ENCODE measurements at places on chromosomes 2 and 18.

DNA sequence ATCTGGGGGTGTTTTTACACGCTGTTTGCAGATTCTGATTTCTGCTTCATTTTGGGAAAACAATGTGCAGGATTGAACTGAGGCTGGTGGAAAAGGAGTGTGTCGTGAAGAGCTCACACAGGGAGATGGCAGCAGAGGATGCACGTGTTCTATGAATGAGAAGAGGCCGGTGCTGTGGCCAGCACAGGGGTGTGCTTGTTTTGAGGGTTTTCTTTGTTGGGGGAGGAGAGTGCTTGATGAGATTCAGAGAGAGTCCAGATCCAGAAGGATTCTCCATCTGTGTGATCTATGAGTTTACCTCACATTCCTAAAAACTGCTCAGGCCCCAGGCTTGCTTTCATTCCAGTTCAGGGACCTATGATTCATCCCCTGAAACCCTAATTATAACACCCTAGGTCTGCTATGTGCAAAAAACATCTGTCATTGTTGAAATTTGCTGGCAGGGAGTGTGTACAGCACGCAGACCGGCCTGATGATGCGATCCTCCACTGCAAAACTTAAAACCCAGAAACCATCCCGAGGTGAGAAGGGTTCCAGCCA, 12.1 kb downstream of the TGFA start:
- no peak for DNase-seq

GRCh38 chr2:73852020-73852419, 23.3 kb downstream of the STAMBP start:
- DNase-seq = no peak

- DNase-seq = no peak
Measured at GRCh38 chr2:18104595-18105224, 226.2 kb downstream of the KCNS3 start.

DNA sequence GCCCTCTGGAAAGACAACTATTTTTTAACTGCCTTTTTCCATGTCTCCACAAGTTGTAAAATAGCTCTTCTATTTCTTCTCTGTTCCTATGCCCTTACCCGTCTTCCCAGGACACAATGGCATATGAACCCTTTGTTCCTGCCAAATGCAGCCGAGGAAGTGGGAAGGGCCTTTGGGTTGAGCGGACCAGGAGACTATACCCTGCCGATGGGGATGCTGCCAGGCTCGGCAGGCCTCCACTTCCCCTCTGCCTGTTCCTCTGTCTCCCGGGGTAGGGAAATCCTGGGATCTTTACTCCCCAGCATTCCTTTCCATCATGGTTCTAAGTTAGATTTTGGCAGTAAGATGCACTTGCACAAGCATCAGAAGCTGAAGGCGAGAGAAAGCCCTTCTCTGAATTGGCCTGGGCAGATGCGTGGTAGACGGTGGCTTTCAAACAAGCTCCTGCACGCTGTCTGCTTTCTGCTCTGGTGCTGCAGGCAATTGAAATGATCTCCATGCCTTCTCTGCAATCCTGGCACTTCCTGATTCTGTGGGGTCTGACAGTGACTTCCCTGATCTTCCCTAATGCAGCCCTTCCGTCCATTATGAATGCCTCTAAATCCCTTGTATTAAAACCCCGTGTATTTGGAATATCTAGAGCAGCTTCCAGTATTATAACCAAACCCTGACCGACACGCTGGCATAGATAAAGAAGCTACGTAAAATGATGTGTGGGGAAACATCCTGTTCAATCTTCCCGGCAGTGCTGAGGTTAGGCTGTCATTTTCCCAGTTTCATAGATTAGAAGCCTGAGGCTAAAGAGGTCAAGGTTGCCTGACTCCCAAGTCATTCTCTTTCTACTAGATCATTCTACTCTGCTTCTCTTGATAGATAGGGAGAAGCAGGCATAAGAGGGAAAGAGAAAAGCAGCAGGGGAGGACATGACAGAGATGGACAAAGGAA, 69.8 kb downstream of the MCFD2 start:
- DNase-seq = no peak

DNA sequence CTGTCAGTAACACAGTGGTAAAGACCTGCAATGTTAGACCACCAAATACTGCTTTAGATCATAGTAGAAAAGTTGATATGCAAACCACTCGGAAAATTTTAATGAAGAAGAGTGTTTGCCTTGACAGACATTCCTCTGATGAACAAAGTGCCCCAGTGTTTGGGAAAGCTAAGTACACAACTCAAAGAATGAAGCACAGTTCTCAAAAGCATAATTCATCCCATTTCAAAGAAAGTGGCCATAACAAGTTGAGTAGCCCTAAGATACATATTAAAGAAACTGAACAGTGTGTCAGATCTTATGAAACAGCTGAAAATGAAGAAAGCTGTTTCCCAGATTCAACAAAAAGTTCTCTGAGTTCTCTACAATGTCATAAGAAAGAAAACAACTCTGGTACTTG, 27.5 kb downstream of the GEN1 start:
- DNase-seq = no peak

GRCh38 chr2:241620419-241620769, 16.6 kb downstream of the THAP4 start:
- DNase-seq = no peak

- no peak for DNase-seq
Measured at GRCh38 chr2:11748018-11748860, 1.8 kb downstream of the LPIN1 start.

- DNase-seq = no peak
Measured at GRCh38 chr18:57542812-57543427, 43.6 kb downstream of the FECH start.

DNA sequence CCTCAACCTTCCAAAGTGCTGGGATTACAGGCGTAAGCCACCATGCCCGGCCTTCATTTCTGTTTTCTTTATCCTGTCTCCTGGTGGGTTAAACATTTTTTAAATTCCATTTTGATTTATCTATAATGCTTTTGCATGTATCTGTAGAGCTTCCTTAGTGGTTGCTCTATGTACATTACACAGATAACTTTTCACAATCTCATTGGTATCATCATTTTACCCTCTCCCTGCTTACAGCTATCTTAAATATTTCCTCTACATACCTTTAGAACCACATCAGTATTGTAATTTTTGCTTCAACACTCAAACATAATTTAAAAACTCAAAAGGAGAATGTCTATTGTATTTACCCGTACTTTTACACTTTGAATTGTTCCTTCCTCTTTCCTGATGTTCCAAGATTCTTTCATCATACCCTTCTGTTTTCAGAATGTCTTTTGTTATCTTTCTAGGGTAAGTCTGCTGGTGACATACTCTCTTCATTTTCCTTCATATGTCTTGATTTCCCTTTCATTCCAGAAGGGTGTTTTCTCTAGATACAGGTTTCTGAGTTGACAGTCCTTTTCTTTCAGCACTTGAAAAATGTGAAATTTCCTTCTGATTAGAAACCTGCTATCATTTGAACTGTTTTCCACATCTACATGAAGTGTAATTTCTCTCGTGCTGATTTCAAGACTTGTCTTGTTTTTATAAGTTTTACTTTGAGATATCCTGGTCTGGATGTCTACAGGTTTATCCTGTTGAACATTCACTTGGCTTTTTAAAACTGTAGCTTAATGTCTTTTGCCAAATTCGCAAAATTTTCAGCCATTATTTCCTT, 21.9 kb downstream of the PPP3R1 start:
- DNase-seq = no peak

DNA sequence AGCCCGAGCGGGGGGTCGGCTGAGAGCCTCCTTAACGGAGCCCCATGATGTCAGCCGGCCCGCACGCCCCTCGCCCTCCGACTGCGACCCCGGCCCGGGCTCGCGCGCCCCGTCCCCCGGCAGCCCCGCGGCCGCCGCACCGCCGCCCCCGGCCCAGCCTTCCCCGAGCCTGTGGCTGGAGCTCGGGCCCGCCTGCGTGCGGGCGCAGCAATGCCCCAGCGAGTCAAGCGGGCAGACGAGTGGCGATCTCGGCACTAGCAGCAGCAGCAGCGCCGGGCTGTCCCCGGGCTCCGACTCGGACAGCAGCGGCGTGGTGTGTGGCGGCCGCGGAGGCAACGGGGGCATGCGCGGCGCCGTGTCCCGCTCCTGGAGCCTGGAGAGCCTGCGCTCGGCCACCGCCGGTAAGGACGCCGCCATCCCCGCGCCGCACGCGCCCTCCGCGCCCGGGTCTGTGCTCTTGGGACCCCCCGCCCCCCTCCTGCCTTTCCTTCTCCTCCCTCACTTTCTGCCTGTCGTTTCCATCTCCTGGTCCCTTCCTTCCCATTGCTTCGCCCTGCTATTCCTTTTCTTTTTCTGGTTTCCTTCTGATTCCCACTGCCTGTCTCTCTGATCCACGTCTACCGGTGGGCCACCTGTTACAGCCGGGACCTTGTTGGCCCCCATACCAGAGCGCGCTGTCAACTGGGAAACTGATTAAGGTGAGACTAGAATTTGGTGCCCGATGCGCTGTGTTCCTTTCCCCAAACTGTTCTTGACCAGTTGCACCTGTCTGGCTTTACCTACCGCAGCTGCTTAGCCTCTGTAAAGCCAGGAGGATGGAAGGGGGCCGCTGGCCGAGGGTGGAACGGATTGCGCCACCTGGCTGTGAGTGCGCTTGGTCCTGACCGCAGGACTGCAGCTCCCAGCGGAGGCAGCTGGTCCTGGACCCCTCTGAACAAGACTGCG, 127.4 kb downstream of the ARHGEF4 start:
- no peak for DNase-seq

DNA sequence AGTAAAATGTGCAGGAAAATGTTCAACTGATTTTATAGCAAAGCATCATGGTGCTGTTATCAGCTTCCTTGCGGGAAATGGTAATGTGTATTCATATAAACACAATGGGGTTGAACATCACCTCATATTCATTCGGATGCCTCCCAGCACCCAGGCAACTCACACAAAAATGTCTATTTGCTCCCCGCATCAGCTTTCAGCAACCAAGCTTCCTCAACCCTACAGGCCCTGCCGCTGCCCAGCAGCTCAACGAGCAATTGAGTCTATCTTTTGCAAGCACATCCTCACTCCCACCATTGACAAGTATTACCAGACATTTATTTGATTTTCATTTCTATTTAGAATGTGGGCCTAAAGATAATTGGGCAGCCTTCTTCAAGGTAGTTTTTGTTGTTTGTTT, 2161.4 kb upstream of the PIK3C3 start:
- DNase-seq = no peak

GRCh38 chr2:216633616-216634369, 573 bp downstream of the IGFBP2 start:
- no peak for DNase-seq

DNA sequence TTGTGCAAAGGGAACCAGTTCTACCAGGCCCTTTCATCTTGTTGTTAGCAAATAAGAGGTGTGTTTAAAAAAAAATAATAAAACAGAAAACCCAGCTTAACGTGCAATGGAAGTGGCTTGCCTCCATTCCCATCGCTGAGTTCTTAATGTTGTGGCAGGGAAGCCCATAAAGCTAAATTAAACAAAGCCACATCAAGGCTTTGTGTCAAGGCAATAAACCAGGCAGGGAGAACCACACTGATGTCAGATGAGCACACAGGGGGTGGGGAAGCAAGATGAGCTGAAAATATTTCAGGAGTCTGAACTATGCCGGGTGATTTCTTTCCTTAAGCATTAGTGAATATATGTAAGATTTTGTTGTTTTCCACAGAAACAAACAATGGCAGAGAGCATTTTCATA, 73.5 kb downstream of the PHLPP1 start:
- no peak for DNase-seq

- no peak for DNase-seq
Measured at GRCh38 chr2:220043990-220044335, 416.5 kb downstream of the SLC4A3 start.

DNA sequence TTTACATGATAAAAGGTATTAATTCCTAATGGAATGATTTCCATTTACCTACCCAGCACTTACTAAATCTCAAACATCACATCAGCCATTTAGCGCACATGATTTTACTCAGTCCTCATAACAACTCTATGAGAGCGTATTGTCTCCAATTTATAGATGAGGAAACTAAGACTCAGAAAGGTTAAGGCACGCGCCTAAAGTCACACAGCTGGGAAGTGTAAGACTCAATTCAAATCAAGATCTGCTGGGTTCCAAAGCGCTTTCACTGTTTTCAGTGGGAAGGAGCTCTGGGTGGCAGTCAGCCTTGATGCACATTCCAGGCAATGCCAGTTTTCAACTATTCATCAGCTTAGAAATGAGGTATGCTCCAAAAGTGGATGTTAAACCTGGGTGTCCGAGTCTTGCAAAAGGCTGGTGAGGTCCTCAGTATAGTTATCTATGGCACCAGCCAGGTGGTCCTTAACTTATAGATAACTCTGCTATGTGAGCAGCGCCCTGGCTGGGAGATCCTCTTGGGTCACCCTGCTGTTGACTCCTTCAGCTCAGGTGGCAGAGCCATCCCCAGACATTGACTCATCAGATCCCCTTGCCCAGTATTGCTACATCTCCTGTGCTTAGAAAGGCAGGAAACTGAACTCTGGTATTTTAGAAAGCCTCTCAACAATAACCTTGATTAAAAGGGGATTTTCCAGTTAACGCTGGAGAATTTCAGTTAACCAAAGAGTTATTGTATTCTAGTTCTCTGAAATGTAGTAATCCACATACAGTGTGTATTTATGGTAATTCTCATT, 47.1 kb downstream of the SLC4A1AP start:
- no peak for DNase-seq

GRCh38 chr2:102773149-102773705, 11.4 kb downstream of the TMEM182 start:
- DNase-seq = no peak

DNA sequence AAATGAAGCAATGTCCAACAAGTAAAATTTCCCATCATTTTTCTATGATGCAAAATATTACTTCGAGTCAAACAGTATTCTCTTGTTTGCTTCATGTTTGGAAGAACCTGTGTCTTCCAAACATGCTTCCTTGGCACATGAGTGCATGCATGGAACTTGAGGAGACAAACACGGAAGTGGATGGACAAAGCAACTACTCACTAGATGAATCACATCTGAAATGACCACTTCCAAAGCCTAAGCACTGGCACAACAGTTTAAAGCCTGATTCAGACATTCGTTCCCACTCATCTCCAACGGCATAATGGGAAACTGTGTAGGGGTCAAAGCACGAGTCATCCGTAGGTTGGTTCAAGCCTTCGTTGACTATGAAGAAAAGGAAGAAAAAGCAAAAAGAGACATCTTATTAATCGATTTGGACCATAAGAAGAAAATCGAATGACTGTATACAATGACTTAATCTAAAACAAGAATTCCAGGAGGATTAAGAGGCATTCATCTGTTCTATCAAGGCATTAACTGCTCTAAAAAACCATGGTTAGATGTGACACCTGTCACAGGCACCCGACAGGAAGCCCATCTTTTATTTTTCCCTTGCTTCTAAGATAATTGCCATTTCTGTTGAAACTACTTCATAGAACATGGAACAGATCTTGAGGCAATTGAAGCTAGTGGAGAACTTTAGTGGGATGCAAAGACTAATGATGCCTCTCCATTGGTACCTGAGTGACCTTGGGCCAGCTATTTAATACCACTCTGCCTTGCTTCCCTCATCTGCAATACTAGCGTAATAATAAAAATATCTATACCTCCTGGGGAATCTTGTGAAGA, 56.0 kb downstream of the ATIC start:
- no peak for DNase-seq

- DNase-seq = peak; percentile 32
Measured at GRCh38 chr2:43222475-43223309, 3.7 kb downstream of the ZFP36L2 start.

GRCh38 chr18:10354241-10354811, 100.1 kb upstream of the APCDD1 start:
- no peak for DNase-seq

All from hematopoietic multipotent progenitor cell treated with erythropoietin and hydrocortisone succinate and interleukin-3 and kit ligand, for 15 days (in vitro differentiated cells).